LHCN-M2 (cell line): ENCODE measurements at places on chromosomes 2 and 18.

GRCh38 chr2:46299365-46300263, 2.4 kb downstream of the EPAS1 start:
- DNase-seq = peak; percentile 29

DNA sequence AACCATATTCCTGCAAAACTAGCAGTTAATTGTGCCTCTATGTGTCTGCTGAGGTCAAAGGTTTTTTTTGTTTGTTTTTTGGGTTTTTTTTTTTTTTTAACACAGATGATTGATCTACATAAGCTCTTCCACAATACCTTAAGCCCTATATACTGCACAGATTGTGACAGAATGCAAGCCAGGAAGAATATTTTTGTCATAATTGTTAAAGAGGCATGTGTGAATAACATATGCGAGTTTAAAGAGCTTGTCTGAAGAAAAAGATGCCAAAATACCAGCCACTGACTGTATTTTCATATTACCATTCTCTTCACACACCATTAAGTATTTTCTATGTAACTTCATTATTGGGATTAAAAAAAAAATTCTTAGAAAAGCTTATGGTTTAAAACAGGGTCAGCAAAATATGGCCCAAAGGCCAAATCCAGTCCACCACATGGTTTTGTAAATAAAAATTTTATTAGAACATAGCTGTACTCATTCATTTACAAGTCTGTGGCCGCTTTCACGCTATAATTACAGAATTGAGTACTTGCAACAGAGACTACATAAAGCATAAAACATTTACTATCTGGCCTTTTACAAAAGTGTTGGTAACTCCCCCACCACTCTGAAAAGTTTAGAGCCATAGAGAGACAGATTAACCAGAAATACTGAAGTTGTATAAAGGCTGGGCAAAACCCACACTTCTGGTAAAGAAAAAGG, 89.9 kb downstream of the TRIP12 start:
- DNase-seq = no peak

- DNase-seq = peak; percentile 79
Observed at GRCh38 chr2:156356014-156356754, 23.7 kb upstream of the NR4A2 start.

GRCh38 chr2:16763493-16763899, 97.9 kb upstream of the CYRIA start:
- no peak for DNase-seq

GRCh38 chr2:102418421-102418961, 4.5 kb upstream of the IL18RAP start:
- DNase-seq = no peak

DNA sequence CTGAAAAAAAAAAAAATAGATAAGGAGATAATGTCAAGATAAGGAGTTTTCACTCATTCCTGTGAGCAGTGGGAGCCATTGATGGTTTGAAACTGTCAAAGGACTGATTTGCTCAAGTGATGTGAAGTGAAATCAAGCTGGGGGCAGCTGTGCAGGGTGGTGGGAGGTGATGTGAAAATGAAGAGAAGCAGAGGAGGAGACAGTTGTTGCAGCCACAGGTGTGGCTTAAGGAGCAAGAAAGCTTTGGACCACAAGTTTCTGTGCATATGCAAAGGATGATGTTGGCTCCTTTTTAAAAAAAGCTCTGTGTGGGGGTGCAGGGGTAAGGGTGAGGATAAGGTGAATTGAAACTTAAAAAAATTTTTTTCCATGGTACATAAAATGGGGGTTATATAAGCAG, 8.3 kb downstream of the EFR3B start:
- DNase-seq = no peak

DNA sequence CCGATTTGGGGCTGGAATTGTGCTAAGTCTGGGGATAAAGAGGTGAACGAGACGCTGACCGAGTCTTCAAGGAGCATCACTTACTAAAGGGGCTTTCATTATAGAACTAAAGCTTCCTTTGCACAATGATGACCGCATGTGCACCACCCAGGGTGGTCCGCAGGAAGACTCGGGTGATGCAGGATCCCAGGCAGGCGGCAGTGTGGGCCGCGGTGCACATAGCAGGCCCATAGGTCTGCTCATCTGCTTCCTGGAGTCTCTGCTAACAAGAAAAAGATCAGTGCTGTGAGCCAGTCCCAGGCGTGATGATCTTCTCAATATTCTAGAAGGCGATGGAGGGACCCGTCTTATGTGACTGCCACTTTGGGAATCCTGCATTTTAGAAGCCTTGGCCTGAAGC, 122.8 kb downstream of the PXDN start:
- no peak for DNase-seq

DNA sequence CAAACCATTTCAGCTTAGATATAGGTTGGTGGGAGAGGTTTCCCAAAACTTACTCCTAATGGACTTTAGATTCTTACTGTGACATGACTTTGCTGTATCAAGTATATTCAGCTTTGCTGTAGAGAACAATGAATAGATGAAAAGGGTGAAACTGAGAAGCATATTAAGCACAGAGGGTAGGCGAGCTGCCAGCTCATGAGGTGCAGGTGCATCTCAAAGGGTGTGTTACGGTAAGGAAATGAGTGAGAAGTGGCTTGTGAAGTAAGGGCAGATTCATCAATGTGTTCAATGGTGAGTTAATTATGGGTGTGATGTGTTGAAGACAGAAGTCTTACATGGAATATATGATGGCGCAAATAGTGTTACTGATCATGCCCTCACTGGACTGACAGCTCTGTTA, 49.3 kb downstream of the CD8B2 start:
- DNase-seq = no peak

DNA sequence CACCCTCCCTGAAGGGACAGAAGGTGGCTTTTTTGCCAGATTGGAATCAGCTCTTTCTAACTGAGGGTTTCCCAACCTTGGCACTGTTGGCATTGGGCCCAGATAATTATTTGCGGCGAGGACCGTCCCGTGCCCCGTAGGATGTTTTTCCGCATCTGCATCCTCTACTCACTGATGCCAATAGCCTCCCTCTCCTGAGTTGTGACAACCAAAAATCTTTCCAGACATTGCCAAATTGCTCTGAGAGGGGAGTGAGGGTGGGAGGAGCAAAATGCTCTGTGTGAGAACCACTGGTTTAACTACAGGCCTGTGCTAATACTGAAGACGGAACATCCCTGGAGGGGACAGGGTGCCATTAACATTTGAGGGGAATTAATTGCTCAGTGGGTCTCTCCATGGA, 33.6 kb upstream of the GLI2 start:
- DNase-seq = no peak

DNA sequence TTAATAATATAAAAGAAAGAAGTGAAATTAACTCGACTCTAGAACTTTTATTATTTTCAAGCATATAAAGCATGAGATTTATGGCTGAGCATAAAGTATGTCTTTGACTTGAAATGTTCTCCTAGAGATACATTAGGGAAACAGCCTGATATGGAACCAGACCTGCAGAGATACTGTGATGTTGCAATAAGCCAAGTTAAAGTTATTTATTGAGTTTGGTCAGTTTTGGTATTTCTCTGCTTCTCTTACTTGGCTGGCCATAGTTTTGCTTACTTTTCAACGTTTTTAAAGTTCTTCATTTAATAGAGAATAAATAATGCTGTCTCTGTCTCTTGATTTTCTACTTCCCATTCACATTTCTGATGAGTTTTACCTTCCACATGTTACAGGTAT, 76.0 kb downstream of the GFPT1 start:
- DNase-seq = no peak

DNA sequence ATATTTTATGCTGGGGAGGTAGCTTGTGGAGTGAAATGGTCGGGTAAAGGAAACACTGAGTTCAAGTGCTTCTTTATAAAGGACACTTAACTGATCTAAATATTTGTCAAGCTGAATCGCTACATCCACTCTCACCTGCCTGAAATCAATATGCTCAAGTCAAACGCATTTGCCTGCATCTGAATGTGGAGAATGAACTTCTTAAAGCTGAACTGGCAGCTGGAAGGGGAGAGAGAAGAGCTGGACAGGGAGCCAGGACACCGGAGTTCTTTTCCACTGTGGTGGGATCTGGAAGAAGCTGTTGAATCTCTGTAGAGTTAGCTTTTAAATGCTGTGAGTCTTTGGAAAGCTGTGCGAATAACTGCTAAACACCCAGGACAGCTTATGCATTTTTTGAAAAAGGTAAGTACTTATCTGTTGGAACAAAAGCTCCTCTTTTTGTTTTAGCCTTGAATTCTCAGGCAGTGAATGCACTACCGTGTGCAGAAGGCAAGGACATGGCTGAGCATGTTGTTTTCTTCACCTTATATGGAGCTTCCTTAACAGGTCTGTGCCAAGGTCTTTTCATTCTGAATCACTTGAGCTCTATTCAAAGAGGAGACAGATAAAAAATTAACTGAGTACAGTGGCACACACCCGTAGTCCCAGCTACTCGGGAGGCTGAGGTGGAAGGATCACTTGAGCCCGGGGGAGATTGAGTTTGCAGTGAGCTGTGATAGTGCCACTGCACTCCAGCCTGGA, 74.2 kb upstream of the KLF7 start:
- DNase-seq = peak; percentile 78

GRCh38 chr2:28977176-28977875, 3.8 kb upstream of the TOGARAM2 start:
- no peak for DNase-seq

DNA sequence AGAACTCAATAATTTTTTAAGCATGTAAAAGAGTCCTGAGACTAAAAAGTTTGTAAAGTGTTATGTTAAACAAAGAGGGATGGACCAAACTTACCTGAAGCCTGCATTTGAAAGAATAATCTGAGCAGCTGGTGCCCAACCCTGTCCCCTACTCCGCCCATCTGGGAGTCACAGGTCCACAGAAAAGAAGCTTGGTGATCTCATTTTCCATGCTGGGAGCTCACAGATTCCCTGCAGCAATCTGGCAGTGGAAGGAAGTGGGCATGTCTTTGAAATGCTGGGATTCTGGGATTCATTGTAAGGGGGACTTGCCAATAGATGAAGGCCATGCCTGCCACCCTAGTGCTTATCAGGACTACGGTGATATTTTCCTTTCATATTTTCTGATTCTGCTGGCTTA, 17.9 kb downstream of the CDH2 start:
- no peak for DNase-seq

GRCh38 chr2:154704991-154705390, 6.5 kb downstream of the KCNJ3 start:
- no peak for DNase-seq

DNA sequence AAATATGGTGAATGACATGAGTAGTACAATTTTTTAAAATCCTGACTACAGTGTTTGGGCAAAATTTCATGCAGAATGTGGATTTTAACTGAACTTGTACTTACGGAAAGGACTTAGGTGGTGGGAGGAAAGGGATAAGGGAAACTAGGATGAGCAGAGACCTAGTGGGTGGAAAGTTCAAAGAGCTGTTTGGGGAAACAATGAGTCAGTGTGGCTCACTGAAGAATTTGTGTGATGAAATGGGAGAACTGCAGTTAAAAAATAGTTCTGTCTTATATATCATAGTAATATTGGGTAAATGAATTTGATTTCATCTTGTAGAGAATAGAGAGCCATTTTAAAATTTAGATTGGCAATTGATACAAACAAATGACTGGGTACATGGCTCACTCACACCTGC, 220.1 kb upstream of the CTAGE1 start:
- peak; percentile 26 for DNase-seq

GRCh38 chr2:102251042-102251848, 60.1 kb upstream of the IL1RL1 start:
- DNase-seq = no peak

DNA sequence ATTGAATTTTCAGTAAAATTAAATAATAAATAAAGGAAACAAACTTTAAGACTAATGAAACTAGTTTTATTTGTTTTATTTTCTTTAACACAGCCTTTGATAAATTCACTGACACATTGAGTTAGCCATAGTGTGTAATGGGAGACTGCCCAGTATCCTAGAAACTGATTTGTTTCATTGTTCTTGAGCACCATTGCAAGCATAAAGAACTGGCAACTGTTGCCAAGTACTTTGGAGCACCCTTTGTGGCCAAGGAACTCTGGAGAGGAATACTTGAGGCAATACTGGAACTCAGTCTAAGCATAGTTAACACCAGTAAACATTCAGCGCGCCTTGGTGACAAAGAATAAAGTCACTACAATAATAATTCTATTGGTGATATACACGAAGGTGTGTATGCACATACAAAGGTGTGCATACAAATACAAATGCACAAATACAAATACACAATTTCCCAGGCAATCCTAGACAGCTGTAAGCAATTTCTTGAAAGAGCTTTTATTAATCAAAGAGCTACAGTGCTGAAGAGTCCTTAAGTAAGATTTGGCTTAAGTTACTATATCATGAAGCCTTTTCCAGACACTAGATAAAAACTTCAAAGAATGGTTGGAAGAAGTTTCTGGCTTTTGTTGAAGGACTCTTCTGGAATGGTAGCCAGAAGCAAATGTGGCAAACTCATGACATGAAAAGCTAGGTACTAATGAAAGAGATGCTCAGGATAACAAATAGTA, 1371.2 kb downstream of the LRP1B start:
- DNase-seq = no peak

GRCh38 chr2:20205915-20206524, 18.9 kb downstream of the SDC1 start:
- DNase-seq = no peak

- no peak for DNase-seq
Observed at GRCh38 chr2:161609930-161610329, 14.3 kb upstream of the SLC4A10 start.

DNA sequence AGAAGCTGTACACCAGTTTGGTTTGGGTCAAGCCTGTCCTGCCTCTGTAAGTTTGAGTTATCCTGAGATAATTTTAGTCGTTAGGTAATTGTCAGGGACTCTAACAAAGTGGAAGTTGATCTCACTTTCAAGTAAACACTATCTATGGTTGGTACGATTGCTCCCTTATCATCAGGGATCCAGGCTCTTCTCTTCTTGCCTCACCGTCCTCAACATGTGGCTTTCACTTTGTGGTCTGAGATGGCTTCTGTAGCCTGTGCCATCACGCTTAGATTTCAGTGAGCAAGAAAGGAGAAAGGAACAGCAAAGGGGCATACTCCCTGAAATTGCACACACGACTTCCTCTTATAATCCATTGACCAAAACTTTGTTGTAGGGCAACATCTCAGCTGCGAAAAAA, 115.6 kb downstream of the CTAGE1 start:
- no peak for DNase-seq

GRCh38 chr2:240935103-240935876, 29.2 kb downstream of the CROCC2 start:
- no peak for DNase-seq

DNA sequence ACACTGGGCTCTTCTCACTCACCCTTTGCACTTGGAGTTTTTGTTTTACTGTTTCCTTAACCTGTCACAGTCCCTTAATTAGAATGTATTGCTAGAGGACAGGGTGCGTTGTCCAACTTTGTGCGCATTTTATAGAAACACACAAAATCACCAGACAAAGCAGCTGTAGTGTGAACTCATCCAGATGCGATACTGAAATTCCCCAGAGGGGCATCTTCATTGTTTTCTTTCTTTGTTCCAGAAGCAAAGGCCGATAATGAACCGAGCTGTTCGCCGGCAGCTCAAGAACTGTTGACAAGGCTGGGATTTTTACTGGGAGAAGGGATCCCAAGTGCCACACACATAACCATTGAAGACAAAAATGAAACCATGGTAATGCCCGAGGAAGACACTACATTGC, 137.6 kb downstream of the WDSUB1 start:
- DNase-seq = no peak

GRCh38 chr18:25457601-25458000, 105.6 kb upstream of the ZNF521 start:
- peak; percentile 79 for DNase-seq

GRCh38 chr18:63427558-63427957, 5.3 kb upstream of the VPS4B start:
- no peak for DNase-seq
